ENCODE measurements at places on chromosomes 7 and 10.

DNA sequence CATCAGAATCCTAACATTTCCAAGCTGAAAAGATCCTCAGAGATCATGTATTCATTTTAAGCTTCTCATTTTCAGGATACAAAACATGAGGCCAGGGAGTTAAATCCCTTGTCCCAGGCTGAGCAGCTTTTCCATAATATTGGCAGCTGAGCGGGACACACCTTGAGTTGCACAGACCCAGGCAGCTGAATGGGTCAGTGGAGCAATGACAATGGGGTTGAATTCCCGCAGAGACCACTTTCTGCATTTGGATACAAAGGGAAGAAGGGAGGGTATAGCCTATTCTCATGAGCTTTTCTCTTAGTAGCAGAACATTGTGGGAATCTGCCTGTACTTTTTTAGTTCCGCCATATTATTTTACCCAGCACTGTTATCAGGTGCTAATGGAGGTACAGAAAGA, 49.5 kb downstream of the PRR15 start:
- DNase-seq, result no peak

DNA sequence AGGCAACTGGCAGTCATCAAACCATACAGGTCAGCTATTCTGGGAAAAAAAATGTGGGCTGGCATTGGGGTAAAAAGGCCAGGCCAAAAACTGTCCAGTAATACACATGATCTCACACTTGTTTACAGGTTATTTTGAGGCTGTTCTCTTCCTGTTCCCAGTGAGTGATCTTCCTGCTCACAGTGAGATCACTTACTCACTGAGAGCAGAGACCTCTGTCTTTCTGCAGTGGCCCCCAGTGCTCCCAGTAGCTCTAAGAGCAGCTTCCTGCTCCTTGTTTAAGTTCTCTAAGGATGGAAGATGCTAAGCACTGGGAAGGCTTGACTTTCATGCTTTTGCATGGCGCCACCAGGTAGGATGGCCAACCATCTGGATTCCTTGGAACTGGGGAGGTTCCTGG, 93.5 kb upstream of the KIAA1217 start:
- no peak for DNase-seq

DNA sequence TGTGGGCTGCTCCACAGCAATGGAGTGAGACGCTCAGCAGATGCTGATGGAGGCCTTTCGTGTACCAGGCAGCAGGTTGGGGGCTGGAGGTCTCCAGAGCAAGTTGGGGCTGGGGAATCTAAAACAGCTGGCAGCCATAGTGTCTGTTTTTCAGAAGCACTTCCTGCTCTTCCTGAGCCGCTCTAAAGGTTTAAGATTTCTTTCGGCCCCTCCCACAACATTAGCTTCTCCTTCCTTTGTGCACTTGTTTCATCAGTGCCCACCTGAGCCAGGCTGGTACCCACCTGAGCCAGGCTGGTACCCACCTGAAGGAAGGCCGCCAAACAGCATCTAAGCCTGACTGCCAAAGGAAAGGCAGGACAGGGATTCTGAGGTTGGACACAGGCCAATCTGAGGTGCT, 18.4 kb upstream of the WAPL start:
- DNase-seq, result no peak

GRCh38 chr7:26485367-26485934, 193.8 kb downstream of the SNX10 start:
- DNase-seq, result no peak

DNA sequence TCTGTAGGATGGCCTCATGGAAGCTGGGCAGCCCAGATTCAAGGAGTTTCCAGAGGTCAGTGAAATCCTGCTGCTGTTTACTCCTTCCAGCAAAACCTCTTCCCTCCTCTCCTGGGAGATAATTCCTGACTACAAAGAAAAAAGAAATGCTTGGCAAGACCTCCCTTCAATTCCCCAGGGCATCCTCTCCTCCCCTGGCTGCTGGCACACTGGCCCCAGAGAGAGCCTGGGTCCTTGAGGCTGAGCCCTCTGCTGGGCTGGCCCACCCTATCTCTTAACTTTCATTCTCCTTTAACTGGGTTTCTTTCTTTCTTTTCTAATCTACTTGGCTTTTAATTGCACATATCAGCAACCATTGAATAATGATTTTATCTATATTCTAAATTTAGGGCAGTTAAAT, 7.7 kb downstream of the DRGX start:
- DNase-seq, result no peak

- no peak for DNase-seq
Measured at GRCh38 chr7:87148332-87148955, 3.8 kb upstream of the DMTF1 start.

DNA sequence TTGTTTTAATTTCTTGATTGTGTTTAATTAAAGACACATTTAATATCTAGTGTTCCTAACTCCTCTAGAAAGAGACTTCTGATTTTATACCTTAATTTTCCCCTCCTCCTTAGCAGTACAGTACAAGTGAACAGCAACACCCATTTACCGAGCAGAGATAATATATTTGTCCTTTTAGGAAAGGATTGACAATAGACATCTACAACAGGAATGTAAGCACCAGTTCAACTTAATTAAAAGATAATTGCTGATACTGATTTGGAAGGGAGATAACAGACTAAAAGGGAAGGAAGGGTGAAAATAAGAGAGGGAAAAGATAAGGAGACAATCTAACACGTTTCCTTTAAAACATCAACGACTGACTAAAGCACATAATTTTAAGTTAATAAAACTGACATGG, 119.3 kb downstream of the SRPK2 start:
- no peak for DNase-seq

GRCh38 chr7:43888993-43889945, 17.1 kb downstream of the URGCP start:
- no peak for DNase-seq

DNA sequence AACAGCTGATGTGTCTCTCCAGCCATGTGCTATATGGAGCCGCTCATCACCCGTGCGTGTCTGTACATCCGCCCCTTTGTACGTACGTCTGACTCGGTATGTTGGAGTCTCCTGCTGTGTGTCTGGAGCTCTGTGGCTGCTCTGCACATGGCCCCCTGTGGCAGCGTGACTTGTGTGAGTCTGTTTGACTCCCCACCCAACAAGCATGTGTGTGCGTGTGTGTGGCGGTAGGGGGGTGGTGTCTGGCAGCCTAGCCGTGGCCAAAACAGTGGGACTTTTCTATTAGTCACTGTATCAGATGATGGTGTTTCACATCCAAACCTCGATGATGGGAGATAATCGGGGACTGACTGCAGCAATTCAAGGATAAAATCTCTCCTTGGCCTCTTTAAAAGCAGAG, 94.1 kb downstream of the COL13A1 start:
- DNase-seq, result no peak

GRCh38 chr7:28528899-28529298, 116.6 kb downstream of the CREB5 start:
- no peak for DNase-seq
